Activated CD8-positive, alpha-beta memory T cell treated with anti-CD3 and anti-CD28 coated beads for 1 hour (primary cell): ENCODE measurements at places on chromosomes 7 and 10.

DNA sequence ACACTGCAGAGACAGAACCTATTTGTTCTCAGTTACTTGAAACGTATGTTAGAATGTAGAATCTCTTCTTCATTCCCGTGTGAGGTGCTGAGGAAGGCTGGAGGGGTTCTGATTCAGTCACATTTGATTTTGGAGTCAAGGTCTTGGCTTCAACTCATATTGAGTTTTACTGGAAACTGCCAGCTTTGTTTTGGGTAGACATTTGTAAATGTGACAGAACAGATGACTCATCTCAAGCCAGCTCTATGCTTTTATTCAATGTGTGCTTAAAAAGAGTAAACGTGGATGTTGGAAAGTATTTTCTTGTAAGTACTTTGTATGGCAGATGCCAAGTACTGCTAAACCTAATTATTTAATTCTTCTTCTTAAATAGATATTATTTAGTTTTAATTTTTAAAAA lies 780.8 kb upstream of the C7orf33 start:
- no peak for DNase-seq

- no peak for DNase-seq
These were observed 108.7 kb upstream of the RHOBTB1 start for GRCh38 chr10:61052469-61053205.

GRCh38 chr7:155430606-155431005 lies 27.3 kb upstream of the EN2 start:
- no peak for DNase-seq

GRCh38 chr10:12726971-12727831 lies 274.3 kb downstream of the CCDC3 start:
- no peak for DNase-seq

DNA sequence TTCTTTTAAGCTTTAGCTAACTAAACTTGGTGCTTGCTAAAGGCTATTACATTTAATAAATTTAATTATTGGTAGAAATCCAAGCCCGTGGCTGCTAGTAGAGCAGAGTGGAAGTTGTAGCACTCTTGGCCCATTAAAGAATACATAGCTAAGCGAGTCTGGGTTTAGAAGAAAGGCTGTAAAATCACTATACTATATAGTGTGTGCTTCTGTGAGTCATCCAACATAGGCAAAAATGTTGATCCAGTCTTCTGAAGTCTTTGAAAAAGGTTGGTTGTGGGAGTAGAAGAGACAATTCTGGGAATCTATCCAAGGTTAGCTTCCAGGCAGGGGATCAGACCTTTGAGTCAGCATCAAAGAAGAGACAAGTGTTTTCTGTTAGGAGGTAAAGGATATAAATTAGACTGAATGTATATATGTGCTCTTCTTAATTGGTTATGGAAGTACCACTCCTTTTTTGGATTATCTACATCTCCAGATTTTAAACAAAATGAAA lies 664.2 kb downstream of the NXPH1 start:
- DNase-seq: no peak

DNA sequence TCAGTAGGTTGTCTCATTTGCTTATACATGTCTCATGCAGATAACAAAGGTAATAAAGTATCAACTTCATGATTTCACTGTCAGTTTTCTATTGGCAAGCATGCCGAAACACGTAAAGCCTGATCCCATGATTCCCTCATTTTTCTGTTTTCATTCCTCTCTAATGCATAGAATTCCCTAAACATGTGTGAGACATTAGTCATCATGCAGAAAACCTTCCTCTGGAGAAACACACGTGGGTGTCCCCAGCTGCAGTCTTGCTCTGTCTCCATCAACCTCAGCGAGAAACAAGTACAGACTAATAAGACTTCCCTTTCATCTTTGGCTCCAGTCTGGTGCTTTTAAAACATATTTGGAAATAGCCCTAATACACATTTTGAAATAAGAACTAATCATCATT lies 432.7 kb upstream of the VSTM2A start:
- no peak for DNase-seq

DNA sequence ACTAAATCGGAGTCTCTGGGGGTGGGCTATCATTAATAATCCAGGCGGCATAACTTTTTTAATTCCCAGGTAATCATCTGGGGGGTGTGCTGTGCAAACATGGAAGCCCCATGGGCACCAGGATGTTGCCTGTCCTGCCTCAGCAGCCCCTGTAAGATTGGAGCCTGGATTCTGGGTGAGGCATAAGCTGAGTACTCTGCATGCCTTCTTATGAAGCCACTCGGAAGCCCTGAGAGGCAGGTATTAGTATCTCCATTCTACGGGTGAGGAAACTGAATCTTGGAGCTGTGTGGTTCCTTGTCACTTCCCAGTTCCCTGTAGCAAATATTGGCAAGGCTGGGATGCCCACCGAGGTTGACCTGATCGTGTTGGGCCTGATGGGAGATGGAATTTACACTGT lies 7.4 kb upstream of the OPN4 start:
- no peak for DNase-seq

GRCh38 chr7:151306860-151307259 lies 34.8 kb upstream of the NUB1 start:
- no peak for DNase-seq

- DNase-seq: no peak
These were observed 534.8 kb upstream of the MGMT start for GRCh38 chr10:128932071-128932820.

DNA sequence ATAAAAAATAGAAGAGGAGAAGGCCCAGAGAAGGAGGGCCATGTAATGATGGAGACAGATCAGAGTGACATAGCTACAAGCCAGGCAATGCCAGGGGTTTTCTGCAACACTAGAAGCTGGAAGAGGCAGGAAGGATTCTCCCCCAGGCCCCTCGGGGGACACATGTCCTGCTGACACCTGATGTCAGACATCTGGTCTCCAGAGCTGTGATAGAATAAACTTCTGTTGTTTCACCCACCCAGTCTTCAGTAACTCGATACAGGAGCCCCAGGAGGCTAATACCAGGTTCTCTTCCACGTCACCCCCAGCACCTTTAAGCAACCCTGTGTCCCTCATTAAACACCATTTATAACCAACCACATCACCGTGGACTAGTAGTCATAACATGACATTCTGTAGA lies 94.9 kb downstream of the TMEM130 start:
- no peak for DNase-seq

- no peak for DNase-seq
These were observed 911 bp upstream of the HNRNPH3 start for GRCh38 chr10:68330852-68331454.

DNA sequence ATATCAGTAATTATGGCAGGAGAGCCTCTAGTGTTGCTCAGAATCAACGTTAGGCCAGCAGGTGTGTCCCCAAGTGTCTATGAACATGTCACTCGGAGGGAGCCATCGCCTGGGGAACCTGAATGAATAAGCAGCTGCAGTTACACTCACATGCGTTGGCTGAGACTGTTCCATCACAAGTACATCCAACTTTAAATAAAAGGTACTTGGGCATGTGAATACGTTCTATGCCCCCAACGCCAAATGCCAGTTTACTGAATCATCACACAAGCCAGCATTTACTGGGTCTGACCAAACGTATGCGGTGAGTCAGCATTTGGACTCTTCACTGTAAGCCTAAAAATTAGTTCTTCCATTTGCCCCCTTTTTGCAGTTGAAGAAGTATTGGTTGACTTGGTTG lies 207.6 kb upstream of the PLXNA4 start:
- no peak for DNase-seq

GRCh38 chr10:112362833-112363232 lies 11.1 kb upstream of the ACSL5 start:
- no peak for DNase-seq

DNA sequence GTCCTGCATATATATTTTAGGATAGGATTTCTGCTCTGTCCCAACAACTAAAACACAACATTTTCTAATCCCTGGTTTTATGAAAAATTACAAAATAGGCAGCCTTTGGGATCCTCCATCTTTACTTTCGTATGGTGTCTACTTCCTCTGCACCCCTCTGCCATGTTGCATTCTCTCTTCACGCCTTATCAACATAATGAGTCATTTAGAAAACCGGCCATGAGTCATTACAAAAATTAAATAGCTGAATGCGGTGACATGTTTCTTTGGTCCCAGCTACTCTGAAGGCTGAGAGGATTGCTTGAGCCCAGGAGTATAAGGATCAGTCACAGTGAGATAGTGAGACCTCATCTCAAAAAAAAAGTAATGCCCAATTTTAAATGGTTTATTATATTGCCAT lies 148.1 kb upstream of the CELF2 start:
- no peak for DNase-seq

DNA sequence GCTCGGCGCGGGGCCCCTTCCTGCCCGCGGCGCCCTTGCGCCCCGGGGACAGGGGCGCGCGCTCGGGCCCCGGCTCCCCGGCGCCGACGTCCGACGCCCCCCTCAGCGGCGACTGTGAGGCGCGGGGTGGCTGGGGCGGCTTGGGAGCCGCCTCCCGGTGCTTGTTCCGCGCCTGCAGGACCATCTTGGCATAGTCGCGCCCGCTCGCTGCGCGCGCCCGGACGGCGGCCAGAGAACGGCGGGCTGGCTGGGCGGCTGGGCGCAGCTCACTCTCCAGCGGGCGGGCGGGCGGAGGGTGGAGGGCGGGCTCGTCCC lies at the start of gene DPY19L1:
Gene DPY19L1, minus strand, starts transcription at position 275 of the 315 bp plus-strand sequence. Its CDS starts 91 bp downstream, at position 184.
- DNase-seq: no peak

DNA sequence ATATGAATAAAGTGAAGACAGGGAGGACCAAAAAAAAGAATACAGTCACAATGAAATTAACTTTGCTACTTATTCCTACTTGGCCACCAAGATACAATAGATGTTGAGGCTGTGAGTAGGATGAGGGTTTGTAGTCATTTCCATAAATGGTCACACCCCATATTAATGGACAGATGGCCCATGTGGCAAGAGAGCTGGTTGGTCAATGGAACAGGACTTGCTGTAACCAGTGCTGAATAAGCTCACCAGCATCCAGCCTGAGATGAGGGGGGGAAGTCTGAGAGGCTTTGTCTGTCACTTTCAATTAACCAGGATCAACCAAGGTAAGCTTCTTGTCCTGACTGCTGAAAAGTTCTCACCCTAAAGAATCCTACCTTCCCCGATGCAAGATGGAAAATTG lies 130.4 kb upstream of the KCNMA1 start:
- no peak for DNase-seq

- DNase-seq: no peak
These were observed 247.3 kb upstream of the LRRTM3 start for GRCh38 chr10:66678521-66678920.

GRCh38 chr10:3424111-3424851 lies 251.7 kb upstream of the PITRM1 start:
- DNase-seq: no peak

GRCh38 chr7:70380421-70381015 lies 751.4 kb upstream of the GALNT17 start:
- DNase-seq: no peak

GRCh38 chr7:3821488-3821887 lies 520.4 kb downstream of the SDK1 start:
- DNase-seq: no peak

DNA sequence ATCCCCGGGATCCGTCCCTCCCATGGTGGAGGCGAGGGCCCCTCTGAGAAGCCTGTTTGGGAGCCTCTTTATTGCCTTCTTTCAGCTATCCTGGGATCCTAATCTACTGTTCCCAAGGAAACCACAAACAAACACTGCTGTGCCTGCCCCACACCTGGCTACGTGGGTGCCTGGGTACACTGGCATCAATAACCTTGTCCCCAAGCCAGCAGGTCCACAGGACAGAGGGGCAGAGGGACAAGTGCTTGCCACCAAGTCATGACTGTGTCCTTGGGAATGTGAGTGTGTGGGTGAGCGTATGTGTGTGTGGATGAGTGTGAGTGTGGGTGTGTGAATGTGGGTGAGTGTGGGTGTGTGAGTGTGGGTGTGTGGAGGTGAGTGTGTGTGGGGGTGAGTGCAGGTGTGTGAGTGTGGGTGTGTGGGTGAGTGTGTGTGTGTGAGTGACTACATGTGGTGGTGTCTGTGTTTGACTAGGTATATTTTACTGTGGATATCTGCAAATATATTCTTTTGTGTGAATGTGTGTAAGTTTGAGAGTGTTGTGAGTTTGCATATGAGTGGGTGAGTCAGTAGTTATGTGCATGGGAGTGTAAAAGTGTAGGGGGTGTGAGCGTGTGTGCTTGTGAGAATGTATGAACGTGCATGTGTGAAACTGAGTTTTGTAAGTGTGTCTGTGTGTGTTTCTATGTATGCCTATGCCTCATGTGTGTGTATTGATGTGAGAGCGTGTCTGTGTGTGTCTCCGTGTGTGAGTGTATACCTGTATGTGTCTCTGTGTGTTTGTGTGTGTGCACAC lies 96.1 kb downstream of the TNS3 start:
- no peak for DNase-seq

DNA sequence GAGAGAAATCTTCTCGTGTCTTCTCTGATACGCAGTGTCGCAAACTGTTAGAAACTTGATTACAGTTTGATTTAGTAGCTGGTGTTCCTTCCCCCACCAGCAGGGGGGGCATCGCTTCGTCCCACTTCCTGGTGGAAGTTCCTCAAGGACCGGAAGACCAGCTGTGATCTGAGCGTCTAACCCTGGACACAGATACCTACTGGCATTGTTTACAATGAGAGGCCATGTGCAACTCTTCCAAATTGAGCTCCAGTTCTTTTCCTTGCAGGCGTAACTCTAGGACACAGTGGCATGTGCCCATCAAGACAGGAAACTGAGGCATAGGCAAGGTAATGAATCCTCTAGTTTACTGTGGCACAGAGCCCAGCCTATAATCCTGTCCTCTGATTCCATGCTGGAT lies 219.0 kb downstream of the CCDC3 start:
- peak; percentile 5 for DNase-seq

GRCh38 chr10:5071411-5072198 lies 22.6 kb upstream of the AKR1C3 start:
- DNase-seq: no peak

DNA sequence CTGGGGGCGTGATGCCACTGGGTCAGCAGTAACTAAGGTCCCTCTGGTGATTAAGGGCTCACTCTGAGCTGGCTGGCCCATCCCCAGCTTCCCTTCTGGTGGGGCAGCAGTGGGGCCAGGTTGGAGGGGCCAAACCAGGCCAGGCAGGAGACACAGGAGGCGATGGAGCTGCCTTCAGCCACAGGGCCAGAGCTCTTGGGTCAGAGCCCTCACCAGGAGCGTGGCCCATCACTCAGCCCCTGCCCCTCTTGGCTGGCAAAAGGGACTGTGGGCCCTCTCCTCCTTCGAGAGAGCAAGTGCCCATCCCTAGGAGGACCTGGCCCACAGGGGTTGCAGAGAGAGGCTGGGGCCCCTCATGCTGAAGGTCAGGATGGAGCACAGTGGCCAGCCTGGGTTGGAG lies 4.5 kb downstream of the KCNK18 start:
- DNase-seq: no peak

GRCh38 chr10:75150656-75151055 lies 39.2 kb downstream of the SAMD8 start:
- DNase-seq: no peak

DNA sequence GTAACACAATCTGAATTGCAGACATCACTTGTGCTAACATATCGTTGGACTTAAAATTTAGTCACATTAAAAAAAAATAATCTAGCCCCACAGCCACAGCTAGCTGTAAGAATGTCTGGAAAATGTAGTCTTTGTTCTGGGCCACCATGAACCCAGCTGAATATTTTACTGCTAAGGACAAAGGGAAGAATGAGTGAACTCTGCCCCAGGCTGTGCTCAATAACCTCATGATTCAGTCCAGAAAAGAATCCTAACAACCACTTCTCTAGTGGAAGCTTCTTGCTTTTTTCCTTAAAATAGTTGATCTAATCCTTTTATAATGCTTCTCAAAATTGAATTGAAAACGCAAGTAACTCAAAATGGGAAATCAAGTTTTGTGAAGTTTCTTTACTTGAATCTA lies 25.6 kb upstream of the SOSTDC1 start:
- no peak for DNase-seq
